NCI-H774 (cell line): ENCODE measurements at places on chromosomes 4 and X.

GRCh38 chr4:154961263-154961662, 180.2 kb downstream of the RBM46 start:
- DNase-seq, result no peak

DNA sequence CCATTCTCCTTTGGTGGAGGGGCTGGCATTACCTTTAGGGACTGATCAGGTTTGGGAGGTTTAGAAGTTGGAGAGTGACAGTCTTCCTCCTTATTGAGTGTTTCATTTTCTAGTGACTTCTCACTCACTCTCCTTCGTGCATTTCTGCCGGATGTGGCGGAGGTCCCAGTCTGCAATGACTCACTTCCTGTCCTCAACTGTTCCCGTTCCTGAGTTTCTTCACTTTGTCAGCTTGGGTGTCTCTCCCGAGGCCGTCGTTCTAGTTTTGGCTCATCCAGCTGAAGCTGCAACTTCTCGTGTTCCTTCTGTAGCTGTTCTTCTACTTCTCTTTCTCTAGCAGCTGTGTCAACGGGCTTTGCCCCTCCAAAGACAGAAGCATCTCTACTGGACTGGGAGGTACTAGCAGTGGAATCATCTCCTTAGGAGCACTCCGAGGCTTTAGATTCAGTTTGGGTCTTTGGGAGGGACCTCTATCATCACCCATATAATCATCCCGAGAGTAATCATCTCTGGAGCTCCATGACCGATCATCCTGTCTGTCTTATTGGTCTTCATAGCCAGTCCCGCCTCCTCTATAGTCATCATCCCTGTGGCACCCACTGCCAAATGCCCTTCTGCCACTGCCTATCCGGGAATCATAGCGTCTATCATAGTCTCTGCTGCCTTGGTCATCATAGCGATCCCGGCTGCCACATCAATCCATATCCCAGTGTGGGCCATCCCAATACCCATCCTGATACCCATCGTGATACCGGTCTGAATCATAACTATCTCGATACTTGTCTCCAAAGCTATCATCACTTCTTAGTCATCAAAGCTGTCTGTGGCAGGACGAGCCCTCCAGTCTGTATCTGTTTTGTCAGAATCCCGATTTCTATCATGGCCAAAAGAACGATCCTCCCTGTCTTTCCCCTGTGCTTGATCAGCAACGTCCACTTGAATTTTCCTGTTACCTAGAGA, 35.3 kb upstream of the VSIG4 start:
- no peak for DNase-seq

DNA sequence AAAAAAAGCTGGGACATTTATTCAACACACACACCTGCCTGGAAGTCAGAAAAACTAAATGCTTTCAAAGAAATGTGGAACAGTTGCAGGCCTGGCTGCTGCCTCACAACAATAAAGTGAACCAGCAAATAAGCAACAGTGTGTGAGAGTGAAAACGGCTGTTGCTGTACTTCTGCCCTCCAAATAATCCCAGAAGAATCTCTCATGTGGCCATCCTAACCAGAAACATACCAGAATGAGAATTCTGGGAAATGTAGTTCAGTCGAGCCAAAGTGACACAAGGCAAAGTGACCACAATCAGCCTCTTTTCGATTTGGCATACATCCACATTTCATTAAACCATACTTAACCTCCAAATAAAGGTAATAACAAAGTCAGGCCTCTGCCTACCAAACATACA, 204.5 kb downstream of the SLC7A11 start:
- DNase-seq, result no peak

DNA sequence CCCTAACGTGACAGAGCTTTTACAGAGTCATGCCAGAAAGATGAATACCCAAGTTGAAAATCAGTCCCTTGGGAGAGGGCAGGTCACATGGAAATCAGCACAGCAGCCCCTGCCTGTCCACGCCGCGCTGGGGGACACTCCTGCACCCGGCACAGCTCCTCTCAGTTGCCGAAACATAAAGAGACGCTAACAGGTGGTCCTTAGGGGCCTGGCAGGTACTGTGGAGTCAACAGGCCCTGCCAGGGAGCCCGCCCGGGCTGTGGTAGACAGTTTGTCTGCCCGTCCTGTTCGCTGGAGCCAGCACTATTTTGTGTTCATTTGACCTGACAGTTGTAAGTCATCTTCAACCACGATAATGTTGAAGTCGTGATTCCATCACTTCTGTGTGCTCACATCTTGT, 30.5 kb downstream of the NELFA start:
- no peak for DNase-seq

DNA sequence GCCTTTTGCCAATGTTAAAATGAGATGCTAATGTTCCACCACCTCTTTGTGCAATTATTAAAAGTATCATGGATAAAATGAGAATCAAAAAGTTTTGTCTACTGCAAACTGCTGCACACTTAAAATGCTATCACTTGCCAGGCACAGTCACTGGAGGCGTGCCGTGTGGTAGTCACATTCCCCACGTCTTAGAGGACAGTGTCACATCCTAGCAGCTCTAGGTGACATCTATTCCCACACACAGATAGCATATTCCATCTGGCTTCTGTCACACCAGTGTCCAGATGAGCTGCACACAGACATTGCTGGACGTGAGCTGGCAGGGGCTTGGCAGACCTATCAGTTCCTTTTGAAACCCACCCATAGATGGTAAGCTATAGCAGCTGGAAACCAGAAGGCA, 47.0 kb downstream of the NSG1 start:
- no peak for DNase-seq

DNA sequence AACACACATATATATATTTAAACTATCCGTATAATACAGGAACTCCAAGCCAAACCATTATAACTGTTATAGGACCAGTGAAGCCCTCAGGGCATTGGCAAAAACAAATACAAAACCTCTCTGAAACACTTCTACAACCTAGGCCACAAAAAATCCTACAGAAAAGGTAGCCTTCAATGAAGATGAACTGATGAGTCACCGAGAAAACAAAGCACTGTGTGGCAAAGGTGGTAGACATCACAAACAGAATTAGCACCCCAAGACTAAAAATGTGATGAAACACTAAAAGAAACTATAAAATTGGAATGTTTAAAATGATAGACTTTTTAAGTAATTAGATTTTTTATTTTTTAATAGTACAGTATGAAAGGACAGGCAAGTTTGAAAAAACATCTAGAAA, 5.5 kb upstream of the HSPA4L start:
- DNase-seq, result no peak
